ENCODE measurements at places on chromosomes 7 and 10. TPM values are rescaled to one million over a fixed set of nuclear protein-coding genes. Genes with fewer than 3 reads are reported as not detected.

PIP gene
- total RNA-seq: 0.38 TPM

GRID2IP gene
- total RNA-seq: under 0.01 TPM

PRKAR2B gene
- total RNA-seq: 1.3 TPM

RBP3 gene
- not detected for total RNA-seq

PAX4 gene
- not detected for total RNA-seq

LRRC17 gene
- total RNA-seq: 147 TPM

KCND2 gene
- 2.1 TPM for total RNA-seq
